Renal cortex interstitium (tissue), 15 donors: ENCODE measurements at places on chromosomes 1 and 21. TPM values are rescaled to one million over a fixed set of nuclear protein-coding genes. Genes with fewer than 3 reads are reported as not detected.

- peak; percentile 33 for DNase-seq
These were observed 12.2 kb downstream of the UBE2U start for GRCh38 chr1:64215576-64215975.

DNA sequence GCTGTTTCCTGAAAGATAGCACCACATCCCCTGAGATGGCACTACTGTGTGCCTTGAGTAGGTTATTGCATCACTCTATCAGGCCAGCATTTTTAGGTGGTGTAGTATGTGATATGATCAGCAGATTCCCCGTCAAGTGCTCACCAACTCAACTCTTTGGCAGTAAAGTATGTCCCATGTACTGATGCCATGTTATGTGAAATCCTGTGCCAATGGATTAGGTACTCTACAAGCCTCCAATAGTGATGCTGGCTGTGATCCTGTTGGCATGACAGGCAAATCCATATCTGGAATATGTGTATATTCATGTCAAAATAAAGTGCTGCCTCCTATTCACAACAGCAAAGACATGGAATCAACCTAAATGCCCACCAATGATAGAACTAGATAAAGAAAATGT, 137.2 kb upstream of the CAMK1G start:
- no peak for DNase-seq

DNA sequence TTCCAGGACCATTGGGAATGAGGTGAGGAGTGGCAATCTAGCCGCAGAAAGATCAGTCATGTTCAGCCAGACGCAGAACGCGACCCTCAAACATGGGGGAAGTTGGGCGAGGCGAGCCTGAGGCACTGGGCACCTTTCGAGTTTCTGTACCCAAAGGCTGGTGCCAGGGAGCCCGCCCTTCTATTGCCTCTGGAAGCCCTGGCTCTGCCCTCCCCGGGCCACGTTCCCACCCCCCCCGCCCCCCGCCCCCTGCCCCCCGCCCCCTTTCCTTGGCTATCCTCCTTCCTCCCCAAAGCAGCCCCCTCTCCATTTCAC, 2.2 kb upstream of the ZBTB7B start:
- no peak for DNase-seq

GRCh38 chr1:56798053-56798471, 21.1 kb downstream of the FYB2 start:
- DNase-seq = no peak

DNA sequence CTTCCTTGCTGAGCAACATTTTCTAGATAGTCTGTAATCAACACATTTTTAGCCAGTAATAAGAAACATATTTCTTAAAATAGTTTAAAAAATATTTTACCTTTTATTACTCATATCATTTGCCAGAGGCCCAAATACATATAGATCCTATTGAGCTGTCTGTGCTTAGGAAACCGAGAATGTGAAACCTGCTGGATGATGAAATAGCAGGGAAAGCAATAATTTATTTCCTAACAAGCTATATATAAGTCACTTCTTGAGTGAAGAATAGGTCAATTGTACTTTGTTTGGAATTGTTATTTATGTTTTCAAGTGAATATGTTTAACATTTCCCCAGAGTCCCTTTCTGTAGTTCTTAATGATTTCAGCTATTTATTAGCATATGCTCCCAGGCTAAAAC, 339.9 kb upstream of the TMPRSS15 start:
- no peak for DNase-seq

- DNase-seq = no peak
These were observed 188.3 kb upstream of the ARHGEF16 start for GRCh38 chr1:3265835-3266805.

DNA sequence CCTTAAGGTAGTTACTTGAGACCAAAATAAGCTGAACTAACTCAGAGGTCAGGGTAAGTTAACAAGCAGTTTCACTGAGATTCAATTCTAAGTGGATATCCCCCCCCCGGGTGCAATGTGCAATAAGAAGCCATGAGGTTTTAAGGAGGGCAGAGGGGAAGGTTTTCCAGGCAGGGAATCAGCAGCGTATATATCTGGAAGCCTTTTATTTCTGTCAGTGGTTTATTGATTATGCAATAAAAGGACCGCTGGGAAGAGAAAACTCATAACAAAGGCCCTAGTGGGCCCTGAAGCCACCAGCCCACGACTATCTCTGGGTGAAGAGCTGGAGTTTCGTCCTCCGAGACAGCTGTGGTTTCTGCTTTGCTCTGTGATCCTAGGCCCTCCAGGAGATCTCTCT, 53.1 kb upstream of the CTPS1 start:
- no peak for DNase-seq

DNA sequence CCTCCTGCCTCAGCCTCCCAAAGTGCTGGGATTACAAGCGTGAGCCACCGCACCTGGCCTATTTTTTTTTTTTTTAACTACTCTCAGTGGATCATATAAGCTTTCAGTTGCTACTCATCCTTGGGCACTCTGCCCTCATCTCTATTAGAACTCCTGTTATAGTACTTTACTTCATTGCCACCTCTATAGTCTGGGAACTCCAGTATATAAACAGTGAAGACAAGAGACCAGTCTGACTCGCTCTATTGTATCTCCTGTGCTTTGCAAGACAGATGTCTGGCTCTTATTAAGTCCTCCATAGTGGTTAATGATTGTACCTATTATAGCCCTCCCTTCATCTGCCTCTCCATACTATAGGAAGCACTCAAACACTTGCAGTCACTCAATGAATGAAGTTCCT, 15.1 kb downstream of the KHDRBS1 start:
- no peak for DNase-seq

GRCh38 chr21:42088148-42088547, 17.0 kb downstream of the UMODL1 start:
- no peak for DNase-seq

- no peak for DNase-seq
These were observed 58.6 kb upstream of the SOX13 start for GRCh38 chr1:204014336-204014735.

DNA sequence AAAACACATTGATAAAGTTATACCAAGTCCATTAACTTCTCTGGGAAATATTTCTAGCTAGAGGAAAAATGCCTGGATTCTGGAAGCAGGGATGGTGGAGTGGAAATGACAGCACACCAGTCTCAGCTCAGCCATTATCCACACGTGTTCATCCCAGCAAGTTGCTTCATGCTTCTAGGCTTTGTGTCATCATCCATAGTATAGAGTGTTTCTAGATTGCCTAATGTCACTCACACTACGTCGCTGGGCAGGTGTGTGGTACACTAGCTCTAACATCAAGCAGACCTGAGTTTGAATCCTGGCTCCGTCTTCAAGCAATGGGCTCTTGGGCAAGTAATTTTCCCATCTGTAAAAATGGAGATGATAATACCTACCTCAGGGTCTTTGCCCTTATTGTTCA, 326.3 kb downstream of the PBX1 start:
- DNase-seq = no peak

- no peak for DNase-seq
These were observed 61.8 kb upstream of the RPL11 start for GRCh38 chr1:23629708-23630290.

DNA sequence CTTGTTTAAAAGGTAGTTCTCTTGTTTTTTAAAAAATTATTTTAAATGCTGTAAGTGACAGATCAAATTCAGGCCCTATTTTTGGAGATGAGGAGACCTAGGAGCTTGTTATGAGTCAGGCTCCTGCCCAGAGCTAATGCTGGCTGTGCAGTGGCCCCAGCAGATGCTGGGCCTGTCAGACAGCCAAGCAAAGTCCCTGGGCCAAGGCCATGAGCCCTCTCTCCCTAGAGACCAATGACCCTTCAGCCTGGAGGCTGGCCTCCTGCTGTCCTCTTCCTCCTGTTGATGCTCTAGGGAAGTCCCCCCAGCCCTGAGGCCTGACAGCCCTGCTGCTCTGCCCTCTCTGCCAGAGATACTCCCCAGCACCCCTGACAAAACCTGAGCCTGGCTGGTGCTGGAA, 128.1 kb upstream of the CTTNBP2NL start:
- DNase-seq = no peak

DNA sequence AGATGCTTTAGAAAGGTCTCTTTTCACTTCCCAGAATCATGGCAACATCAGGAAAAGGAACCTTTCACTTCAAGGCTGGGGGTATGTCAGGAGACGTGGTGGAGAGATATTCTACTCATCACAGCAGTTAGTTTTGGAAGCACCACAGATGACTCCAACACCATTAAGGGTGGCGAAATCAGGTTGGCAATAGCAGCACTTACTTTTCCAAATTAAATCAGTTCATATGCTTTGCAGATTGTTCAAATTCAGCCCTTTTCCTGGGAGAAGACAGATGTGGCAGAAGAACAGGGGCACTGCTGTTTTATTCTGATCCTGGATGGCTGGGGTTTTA, 79.0 kb downstream of the RUNX1 start:
- DNase-seq = no peak

GRCh38 chr1:41322101-41322661, 39.1 kb upstream of the FOXO6 start:
- no peak for DNase-seq

- no peak for DNase-seq
These were observed 90.7 kb upstream of the ETS2 start for GRCh38 chr21:38714999-38715398.

GRCh38 chr1:170533298-170533697, 1.3 kb downstream of the GORAB start:
- DNase-seq = no peak

DNA sequence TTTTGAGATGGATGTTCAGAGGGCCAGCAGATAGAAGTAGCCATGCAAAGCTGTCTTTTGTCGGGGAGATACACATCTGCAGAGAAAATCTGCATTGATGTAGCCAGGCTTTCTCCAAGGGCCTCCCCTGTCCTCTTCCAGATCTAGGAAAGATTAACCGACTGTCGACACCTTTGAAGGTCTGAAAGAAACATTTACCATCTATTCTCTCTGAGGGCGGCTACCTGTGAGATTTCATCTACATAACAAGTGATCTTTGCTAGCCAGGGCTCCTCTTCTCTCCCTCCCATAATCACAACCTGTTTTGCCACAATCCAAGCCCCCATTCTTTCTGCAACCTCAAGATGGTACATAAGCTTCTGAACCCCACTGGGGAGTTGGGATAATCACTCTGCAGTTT, 193.6 kb downstream of the RGS7 start:
- DNase-seq = no peak

BEST4 gene
- 0.67 TPM for polyA plus RNA-seq

HOOK1 gene
- 60.1 TPM for polyA plus RNA-seq

SAMSN1 gene
- polyA plus RNA-seq = 2.4 TPM

DPH5 gene
- polyA plus RNA-seq = 55.6 TPM

TACSTD2 gene
- 25.9 TPM for polyA plus RNA-seq

MROH7 gene
- polyA plus RNA-seq = 2.4 TPM

TXNDC12 gene
- polyA plus RNA-seq = 69.3 TPM

SPSB1 gene
- polyA plus RNA-seq = 10.3 TPM

PDZK1IP1 gene
- polyA plus RNA-seq = 62.1 TPM

TNFRSF18 gene
- 0.43 TPM for polyA plus RNA-seq

IL6R gene
- 6.5 TPM for polyA plus RNA-seq

FCMR gene
- polyA plus RNA-seq = 1.7 TPM

CELA3B gene
- polyA plus RNA-seq = 0.40 TPM

CLCA1 gene
- polyA plus RNA-seq = 0.03 TPM

ABCA4 gene
- polyA plus RNA-seq = 5.8 TPM

RGS4 gene
- polyA plus RNA-seq = 11.6 TPM

ST6GALNAC5 gene
- 3.2 TPM for polyA plus RNA-seq

NR0B2 gene
- polyA plus RNA-seq = 1.2 TPM
